ENCODE measurements at places on chromosomes 11 and 22.

GRCh38 chr11:34150494-34151151 is 45.2 kb downstream of the NAT10 start:
- no peak for DNase-seq

- DNase-seq, result no peak
Observed at GRCh38 chr11:80650966-80651365, 1210.1 kb upstream of the TENM4 start.

- no peak for DNase-seq
Observed at GRCh38 chr11:102186551-102187191, 76.4 kb downstream of the YAP1 start.

- DNase-seq, result peak; percentile 70
Observed at GRCh38 chr11:13207665-13208594, 69.7 kb upstream of the BMAL1 start.

GRCh38 chr11:65900125-65900898 is at the start of gene FOSL1:
Gene FOSL1 (minus strand): TSS chr11:65900388. CDS start chr11:65900339, 49 bp downstream.
- DNase-seq, result peak; percentile 99

GRCh38 chr22:17903564-17904295 is 120.6 kb downstream of the MICAL3 start:
- DNase-seq, result no peak

DNA sequence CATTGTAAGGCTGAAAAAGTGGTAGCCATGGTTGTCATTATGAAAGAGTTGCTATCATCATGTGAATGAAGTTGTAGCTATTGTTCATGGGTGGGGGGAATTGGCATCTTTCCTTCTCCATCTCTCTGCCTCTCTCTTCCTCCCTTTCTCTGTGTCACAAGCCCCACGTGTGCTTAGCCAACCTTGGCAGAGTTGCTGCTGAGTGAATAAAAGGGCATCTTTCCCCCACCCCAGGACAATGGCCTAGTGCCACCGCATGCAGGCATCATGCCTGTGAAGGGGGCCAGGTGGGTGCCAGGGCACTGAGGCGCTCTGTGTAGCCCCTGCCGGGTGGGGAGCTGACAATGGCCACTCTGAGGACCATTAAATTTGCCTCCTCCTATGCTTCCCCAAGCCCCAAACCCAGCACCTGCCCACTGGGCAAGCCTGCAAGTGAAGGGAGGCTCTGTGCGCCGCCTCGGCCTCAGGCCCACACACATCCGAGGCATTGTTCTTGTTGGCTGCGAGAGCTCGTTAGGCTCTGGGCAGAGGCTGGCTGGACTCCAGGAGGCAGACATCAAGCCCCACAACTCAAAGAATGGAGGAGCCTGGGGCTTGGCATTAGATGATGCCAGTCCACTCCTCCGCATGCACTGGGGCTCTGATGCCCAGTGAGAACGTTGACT is 103.9 kb downstream of the SEZ6L start:
- no peak for DNase-seq

DNA sequence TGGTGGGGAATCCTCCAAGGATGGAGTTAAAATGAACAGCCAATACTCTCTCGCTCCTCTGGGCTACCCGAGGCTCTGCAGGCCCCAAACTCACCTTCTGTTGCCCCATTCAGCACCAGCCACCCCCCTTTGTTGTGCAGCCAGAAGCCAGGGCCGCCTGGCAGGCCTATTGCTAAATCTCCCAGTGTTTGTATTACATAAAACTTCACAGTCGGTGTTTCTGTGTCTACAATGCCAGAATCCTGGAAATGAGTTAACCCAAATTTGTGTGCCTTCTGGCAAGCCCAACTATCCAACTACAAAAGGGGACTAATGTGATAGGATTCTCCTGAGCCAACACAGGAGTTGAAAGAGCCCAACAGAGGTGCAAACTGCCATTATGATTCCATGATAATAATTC is 9.3 kb downstream of the KCNJ5 start:
- DNase-seq, result no peak

DNA sequence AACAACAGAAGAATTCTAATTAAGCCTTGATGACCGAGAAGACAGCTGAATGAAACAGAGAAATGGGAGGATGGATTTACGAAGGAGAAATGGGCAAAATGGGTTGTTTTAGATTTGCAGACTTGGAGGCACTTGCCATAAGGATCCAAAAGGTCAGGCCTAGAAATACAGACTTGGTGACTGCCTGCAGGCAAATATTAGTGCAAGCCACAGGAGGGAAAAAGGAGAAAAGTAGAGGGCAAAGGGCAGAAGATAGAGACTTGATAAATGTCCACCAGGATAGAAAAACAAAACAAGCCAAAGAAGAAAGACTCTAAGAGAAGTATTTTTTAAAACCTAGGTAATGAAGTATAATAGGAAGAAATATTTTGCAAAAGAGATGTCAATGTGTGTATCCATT is 13.1 kb downstream of the CCDC34 start:
- no peak for DNase-seq

- DNase-seq, result no peak
Observed at GRCh38 chr11:124193221-124194010, 10.3 kb downstream of the OR10D3 start.

- peak; percentile 18 for DNase-seq
Observed at GRCh38 chr11:123197711-123198110, 2.7 kb upstream of the CLMP start.

- DNase-seq, result no peak
Observed at GRCh38 chr22:17101475-17102296, 16.9 kb downstream of the IL17RA start.

- no peak for DNase-seq
Observed at GRCh38 chr11:403761-404431, 9.9 kb downstream of the PKP3 start.

DNA sequence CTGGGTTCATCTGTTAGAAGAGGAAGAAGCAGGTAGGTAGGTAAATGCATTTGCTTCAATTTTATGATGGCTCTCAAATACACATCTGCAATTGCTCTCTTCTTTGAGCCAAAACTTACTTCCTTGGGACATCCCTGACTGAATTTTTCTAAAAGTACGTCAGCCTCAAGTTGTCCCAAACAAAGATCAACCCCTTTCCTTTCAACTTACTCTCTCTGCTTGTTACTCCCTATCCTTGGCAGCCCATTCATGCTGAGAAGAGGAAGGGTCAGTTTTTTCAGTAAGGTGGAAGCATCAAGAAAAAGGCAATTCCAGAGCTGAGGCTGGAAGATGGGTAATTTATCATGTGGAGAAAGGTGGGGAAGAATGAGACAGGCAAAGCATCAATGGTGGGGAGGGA is 111.2 kb downstream of the LRRC32 start:
- DNase-seq, result no peak

- DNase-seq, result peak; percentile 20
Observed at GRCh38 chr22:37951305-37951704, 2.1 kb downstream of the C22orf23 start.

GRCh38 chr11:41273908-41274307 is 185.5 kb downstream of the LRRC4C start:
- no peak for DNase-seq

DNA sequence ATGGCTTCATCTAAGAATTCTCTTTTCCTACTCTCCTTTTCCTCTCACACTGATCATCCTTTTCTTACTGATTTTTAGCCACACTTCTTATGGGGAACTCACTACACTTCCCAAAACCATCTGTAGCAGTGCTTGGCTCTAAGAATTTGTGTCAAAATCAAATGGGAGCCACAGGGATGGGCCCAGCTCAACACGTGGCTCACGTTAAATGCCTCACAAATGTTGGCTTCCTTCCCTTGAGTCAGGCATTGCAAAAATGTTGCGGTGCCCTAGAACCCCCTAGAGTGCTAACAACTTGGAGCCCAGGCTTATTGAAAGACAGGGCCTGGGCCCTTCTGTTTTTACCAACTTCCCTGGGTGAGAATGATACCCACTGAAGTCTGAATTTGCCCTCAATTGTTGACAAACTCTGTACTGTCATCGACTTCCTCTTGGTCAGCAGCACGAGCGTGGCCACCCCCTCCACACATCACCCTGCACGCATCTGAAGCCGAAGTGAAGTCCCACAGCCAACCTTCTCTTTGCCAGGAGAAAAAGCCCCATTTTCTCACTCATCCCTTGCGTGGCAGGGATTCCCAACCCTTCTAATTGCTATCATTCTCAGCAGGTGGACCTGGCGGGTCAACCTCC is 69.7 kb downstream of the ELFN2 start:
- DNase-seq, result no peak

DNA sequence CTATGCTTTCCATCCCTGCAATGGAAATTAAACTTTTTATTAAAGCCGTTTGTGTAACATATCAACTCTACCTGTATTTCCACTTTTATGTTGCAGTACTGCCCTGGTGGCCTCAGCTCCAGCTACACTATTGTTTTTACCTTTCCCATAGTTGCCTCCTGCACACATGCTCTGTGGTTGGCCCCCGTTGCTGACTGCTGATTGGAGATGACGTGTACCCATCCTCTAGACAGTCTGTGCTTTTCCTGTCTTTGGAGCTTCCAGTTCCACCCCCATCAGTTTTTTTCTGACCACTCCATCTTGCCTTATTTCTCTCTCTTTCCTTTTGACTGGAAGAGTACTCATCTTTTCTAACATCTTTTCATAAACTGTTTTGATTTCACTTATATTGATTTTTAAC is 123.8 kb downstream of the TEAD1 start:
- no peak for DNase-seq

GRCh38 chr11:102883141-102883540 is 8.4 kb upstream of the MMP12 start:
- no peak for DNase-seq

DNA sequence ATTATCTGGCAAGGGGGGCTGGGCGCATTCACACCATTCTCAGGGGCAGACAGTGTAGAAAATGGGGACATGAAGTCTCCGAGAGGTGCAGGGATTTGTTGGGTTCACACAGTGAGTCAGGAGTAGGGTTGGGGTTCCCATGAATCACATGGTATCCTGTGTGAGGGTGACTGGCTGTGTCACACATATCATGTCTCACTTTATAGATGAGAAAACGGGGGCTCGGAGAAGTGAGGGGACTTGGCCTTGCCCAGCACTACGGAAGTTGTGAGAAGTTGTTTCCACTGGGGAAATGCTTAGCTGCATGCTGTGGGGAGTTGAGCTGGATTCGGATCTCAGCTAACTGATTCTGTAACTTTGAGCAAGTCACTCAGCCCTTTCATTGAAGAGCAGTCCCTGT is 4.2 kb downstream of the GAL3ST3 start:
- no peak for DNase-seq

DNA sequence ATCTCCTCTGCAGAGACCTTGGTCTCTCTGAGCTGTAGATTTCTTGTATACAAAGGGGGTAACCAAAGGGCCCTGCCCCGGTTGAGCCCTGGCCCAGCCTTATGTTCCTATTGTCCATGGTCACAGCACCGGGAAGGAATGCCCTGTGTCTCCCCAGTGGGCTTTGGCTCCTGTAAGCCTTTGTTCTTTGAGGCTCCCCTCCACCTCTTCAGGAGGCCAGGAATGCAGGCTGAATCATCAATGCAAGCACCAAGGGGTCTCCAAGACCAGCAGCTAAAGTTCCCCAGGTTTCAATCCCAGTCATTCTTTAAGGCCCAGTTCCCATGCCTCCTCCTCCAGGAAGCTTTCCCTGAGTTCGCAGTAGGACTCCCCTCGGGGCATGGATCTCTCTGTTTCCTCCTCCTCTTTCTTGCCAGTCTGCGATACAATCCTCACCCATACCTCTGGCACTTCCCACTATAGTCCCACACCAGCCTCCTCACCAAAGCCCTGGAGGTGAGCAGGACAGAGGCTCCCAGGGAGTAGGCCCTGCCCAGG is 29.2 kb upstream of the KLHL35 start:
- no peak for DNase-seq

DNA sequence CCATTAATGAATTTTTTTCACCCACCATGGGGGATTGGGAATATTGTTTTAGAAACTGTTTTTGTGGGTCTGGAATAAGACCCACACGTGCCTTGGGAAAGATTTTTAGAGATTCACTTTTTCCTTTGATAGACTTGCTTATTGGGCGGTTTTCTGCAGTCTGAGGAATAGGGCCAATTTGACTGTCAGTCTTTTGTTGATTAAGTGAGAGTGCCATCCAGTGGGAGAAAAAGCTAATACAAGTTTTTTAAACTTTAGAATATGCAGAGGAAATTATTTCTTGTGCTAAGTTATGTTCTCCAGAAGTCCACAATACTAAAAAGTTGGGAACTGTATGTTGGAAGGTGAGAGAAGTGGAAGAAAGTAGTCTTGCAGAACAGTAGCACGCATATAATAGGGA is 56.1 kb downstream of the PRMT3 start:
- peak; percentile 25 for DNase-seq

DNA sequence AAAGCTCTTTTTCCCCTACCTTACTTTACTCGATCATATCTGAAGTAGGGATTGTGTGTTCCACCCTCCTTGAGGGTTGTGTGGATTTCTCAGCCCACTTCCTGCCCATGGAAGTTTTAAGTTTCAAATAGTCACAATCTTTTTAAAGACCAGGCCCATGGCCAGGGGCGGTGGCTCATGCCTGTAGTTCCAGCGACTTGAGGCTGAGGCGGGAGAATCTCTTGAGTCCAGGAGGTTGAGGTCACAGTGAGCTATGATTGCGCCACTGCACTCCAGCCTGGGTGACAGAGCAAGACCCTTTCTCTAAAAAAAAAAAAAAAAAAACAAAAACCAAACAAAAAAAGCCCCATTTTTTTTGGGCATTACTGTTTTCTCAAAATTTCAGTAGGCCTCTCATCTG is 36.3 kb upstream of the LRRC10B start:
- DNase-seq, result no peak

DNA sequence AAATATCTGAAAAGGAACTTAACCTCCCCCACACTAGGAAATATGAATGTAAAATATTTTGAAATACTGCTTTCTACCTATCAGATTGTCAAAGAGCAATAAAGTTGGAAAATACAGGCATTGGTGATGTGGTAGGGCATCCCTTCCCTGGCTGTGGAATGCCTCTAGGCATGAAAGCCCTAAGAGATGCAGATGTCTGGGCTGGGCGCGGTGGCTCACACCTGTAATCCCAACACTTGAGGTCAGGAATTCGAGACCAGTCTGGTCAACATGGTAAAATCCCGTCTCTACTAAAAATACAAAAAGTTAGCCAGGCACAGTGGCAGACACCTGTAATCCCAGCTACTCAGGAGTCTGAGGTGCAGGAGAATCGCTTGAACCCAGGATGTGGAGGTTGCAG is 22.0 kb downstream of the ARAP1 start:
- DNase-seq, result no peak

DNA sequence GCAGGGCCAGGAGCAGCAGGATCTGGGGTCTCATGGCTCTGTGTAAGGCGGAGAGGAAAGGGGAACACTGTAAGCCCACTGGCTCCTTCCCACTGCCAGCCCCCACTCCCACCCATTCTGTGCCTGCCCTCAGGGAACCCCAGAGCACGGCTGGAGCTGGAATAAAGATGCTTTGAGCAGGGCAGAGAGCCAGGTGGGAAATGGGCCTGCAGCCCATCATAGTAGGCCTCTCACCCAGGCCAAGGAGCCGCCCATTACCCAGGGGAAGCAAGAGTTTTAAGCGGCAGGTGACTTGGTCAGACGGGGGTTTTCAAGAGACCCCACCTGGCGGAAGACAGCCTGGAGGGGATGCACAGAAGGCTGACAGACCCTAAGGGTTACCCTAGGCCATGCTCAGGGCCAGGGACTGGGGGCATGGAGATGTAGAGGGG is 4.6 kb downstream of the LRRC32 start:
- DNase-seq, result no peak

GRCh38 chr22:30302810-30303138 is 13.5 kb upstream of the CASTOR1 start:
- no peak for DNase-seq

GRCh38 chr11:77479746-77480352 is 6.0 kb upstream of the PAK1 start:
- no peak for DNase-seq
